ENCODE measurements at places on chromosomes 1 and 21. TPM values are rescaled to one million over a fixed set of nuclear protein-coding genes. Genes with fewer than 3 reads are reported as not detected.
A peak's percentile ranks its signal among the peaks of the same experiment; 100 is the strongest.

DNA sequence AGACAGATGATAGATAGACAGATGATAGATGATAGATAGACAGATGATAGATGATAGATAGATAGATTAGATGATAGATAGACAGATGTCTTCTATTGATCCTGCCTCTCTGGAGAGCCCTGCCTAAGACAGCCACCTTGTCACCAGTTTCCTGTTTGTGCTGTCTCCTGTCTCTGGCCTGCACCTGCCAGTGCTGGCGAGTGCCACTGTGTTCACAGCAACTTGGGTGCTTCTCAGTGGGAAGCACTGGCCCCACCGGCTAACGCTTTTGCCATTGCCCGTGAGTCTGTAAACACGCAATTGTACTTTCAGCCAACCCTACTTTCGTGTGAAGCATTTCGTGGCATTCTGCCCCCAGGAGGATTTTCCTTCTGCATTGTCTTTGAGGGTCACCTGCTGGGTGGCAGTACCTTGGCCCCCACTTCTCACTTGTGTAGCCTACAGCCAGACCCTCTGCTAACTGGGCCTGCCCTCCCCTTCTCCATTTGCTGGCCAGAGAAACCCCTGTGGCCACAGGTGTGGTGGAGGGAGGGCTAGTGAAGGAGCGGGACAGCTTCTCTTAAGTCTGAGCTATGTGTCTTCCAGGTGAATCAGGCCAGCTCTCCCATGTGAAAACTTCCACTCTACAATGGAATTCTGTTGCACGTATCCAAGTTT, 23.4 kb upstream of the PDE9A start:
- no peak for DNase-seq

- no peak for DNase-seq
Measured at GRCh38 chr21:18810136-18810535, 406.6 kb upstream of the TMPRSS15 start.

GRCh38 chr21:46157396-46157986, 2.1 kb upstream of the FTCD start:
- no peak for DNase-seq

DNA sequence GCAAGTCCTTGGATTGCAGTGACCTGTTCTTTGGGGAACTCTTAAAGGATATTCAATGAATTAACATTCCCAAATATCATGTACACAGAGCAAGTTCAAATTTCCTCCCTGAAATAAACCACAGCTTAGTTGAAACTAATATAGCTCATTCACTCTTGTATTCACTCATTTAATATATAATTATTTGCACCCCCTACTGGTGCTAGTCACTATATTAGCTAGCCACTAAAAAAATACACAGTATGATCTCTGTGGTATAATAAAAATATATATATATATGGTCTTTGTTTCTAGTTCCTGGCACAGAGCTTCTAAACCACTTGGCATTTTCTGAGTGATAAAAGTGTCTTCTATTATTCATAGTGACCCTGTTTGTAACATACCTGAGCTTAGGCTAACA, 177.3 kb upstream of the LYPLAL1 start:
- DNase-seq = no peak

DNA sequence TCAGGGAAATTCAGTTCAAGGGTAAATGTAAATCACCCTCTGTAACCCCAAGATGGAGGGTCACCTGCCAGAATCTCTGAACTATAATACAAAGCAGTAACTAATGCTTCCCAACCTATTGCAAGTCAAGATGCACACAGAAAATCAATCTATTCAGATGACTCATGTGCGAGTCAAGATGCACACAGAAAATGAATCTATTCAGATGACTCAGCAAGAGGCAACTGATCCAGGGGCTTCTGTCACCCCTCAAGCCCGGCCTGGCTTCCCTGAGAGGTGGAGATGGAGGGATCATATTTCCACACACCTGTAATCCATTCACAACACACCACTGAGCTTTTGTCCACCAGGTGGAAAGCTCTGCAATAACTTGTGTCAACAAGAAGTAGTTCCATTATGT, 17.4 kb upstream of the HIVEP3 start:
- no peak for DNase-seq

DNA sequence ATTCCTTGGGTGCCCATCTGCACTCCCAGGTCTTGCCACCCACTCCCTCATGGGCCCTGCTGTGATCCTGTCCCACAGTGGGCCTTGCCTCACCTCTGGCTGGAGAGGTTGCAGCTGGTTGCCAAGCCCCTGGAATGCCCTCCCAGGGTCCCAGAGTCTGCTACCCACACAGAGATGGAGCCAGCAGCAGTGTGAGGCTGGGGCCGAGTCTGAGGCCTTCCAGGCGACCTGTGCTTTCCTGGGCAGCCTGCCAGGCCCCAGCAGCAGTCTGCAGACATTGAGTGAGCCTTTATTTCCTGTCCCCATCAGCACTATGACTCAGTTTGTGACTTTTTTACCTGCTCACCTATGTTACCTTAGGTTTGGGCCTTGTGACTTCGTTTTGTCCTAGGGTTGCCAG, 25.0 kb upstream of the TSPAN2 start:
- DNase-seq = no peak

DNA sequence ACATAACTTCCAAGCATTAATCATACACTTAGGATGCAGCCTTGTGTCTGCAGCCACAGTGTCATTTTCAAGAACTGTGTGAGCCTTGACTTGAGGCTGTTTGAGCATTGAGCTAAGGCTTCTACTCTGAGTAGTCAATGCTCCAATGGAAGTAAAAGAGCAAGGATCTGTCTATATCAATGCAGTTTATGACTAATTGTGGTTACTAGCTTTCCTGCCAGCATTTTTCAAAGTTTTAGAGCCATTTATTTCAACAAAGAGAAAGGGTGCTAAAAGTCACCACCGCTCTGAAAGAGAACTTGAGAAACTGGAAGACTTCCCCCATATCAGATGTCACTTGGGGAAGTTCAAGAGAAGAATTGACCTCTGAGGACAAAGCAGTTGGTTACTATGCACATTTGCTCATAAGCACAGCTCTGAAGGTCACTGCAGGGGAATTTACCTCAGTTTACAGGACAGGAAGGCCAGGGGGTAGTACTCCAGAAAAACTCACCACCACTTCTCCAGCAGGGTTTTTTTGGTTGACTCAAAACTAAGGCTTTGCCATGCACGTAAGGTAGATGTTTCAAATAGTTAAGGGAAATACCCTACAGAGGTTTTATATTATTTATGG, 24.5 kb upstream of the RGS1 start:
- DNase-seq = no peak

GRCh38 chr21:46351476-46352163, 27.7 kb downstream of the PCNT start:
- DNase-seq = no peak

DNA sequence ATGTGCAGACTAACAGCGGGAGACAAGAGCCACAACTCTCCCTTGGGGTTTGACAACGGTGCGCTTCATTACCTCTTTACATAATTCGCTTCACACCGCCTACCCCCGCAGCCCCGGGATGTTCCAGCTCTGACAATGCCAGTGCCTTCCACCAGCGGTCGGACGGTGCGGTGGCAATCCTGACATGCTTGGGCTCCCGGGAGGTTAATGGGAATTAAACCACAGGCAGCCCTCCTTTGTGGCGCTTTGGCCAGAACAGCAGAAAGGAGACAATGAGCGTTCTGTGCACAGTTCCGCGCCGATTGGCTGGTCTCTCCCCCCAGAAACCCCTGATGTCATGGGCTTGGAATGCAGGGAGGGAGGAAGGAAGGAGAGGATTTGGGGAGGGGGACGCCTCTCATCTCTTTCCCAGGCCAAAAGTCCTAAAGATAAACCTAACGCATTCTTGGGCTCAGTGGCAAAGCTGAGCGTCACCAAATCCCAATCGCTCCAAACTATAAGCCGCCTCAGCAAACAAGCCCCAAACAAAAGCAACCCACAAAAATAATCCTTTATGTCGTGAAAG, 1.3 kb downstream of the CNN3 start:
- DNase-seq = peak; percentile 93

DNA sequence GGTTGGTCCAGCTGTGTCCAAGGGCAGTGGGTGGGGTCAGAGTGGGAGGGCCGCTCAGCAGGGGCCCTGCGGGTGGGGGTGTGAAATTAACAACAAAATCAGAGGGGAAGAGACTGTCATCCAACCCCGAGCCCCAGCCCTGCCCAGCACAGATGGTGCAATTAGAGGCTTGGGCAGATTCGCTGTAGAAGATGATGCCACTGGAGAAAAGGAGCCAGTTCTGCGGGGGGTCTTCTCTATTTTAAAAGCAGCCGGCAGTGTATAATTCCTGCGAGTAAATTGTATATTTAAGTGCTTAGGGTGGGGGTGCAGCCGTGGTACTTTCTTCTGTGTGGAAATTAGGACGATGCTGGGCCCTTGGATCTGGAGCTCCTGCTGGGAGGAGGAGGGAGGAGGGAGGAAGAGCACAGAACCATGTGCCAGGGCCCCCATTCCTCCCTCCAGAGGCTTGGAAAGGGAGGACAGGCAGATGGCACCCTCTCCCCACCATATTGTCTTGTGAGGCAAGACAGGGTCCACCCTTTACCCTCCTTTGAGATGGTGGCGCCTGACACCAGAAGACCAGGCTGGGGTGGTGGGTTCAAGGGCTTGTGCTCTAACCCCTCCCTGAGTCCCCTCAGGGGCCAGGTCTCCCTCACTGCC, 89.2 kb downstream of the ACTL8 start:
- no peak for DNase-seq

- no peak for DNase-seq
Measured at GRCh38 chr1:53442299-53442698, 16.9 kb upstream of the DMRTB1 start.

DNA sequence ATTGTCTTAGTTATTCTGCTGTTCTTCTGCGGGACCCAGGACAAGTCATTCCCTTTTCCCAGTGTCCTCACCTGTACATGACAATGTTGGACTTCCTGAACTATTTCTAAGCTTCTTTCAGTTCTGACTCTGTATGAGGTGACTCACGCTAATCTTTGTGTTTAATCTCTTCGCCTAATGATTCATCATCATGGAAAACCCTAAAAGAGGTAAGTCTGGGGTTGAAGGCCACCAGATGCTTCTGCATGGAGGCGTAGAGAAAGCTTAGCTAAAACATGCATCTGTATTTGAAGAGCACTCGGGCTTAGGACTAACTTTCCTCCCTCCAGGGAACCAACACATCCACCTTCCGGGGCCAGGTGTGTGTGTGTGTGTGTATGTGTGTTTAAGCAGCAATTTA, 7.4 kb downstream of the SPRR5 start:
- no peak for DNase-seq

- DNase-seq = no peak
Measured at GRCh38 chr1:118084400-118084799, 100.6 kb downstream of the SPAG17 start.

GRCh38 chr1:209728466-209728865, 23.8 kb downstream of the HSD11B1 start:
- peak; percentile 38 for DNase-seq

- no peak for DNase-seq
Measured at GRCh38 chr1:202237052-202237451, 43.5 kb downstream of the LGR6 start.

- DNase-seq = no peak
Measured at GRCh38 chr1:231612393-231613089, 14.0 kb upstream of the DISC1 start.

- no peak for DNase-seq
Measured at GRCh38 chr1:113055570-113055969, 17.4 kb upstream of the LRIG2 start.

DNA sequence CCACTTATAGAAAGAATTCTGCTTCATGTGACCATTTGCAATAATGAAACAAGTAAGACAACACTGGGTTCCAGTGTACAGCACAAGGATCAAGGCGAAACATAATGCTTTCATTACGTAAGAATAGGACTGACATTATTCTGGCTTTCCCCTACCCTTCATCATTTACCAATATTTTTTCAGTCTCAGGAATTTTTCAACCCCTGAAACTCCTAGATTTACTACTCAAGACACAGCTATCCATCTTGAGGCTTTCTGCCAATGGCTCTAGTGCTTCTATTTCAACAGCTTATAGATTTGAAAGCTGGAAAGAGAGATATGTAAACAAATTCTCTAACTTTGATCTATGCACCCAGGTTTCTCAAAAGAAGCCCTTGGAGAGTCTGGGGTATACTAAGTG, 48.4 kb downstream of the WLS start:
- DNase-seq = no peak

- DNase-seq = no peak
Measured at GRCh38 chr1:40919475-40920011, 57.4 kb upstream of the CITED4 start.

DNA sequence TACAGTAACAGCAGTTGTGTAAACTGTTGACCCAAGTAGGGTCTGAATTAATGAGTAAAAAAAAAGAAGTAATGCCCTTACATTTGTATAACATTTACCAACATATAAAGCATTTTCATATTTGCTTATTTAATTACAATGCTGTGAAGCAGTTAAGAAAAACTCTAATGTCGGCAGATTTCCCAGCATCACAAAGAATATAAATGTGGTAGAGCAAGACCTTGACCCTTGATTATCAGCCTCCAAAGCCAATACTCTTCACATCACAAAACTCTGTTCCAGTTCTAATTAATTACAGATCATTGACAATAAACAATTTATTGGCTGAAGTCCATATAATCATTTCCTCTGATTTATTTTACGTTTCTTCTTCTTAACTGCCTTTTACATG, 130.2 kb downstream of the DUSP10 start:
- DNase-seq = peak; percentile 10

GRCh38 chr1:42179275-42179674, 14.7 kb upstream of the GUCA2A start:
- no peak for DNase-seq

DNA sequence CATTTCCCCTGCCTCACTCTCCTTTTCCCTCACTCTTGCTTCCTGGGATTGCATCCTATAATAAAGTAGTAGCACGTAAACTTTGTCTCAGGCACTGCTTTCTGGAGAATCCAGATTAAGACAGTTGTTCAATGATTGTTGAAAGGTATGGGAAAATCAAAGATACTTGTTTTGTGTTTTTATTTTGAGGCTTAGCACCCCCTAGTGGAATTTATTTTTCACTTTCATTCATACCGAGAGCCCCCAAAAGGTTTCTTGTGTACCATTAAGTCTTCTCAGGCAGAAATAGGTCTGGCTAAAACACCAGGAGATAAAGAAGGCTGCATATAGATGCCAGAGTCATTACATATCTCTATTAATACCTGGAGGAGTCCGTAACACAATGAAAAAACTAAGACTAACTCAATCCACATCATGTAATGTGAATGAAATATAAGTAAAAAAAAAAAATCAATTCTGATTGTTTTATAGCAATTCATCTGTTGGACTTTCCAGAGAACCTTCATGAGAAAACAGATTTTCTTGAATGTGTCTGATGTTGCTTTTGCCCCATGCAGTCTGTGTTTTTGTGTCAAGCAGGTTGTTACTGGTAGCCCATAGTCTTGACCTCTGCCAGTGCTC, 103.5 kb downstream of the RPE65 start:
- DNase-seq = peak; percentile 34

The RNU1-1 gene
- not detected for polyA plus RNA-seq

The SLC30A2 gene
- polyA plus RNA-seq = 0.83 TPM

The OR2T29 gene
- polyA plus RNA-seq = not detected

The LEFTY1 gene
- 0.39 TPM for polyA plus RNA-seq

The AGTRAP gene
- polyA plus RNA-seq = 20.4 TPM

The SEC16B gene
- 4.9 TPM for polyA plus RNA-seq

The THEM5 gene
- polyA plus RNA-seq = 0.40 TPM

The SPRR1A gene
- polyA plus RNA-seq = 4.3 TPM

The CELA3B gene
- polyA plus RNA-seq = not detected

The MXRA8 gene
- 52.6 TPM for polyA plus RNA-seq

The LRRC71 gene
- 1.2 TPM for polyA plus RNA-seq

The RIPPLY3 gene
- polyA plus RNA-seq = 0.17 TPM

The RNU1-2 gene
- polyA plus RNA-seq = not detected

The BTBD19 gene
- polyA plus RNA-seq = 8.0 TPM

The CSDE1 gene
- 407 TPM for polyA plus RNA-seq

The REN gene
- polyA plus RNA-seq = not detected

The SNX7 gene
- 28.5 TPM for polyA plus RNA-seq

The OR2AK2 gene
- not detected for polyA plus RNA-seq

Measured in muscle of back (tissue), 13 donors.